ENCODE measurements at places on chromosomes 3 and 15.

DNA sequence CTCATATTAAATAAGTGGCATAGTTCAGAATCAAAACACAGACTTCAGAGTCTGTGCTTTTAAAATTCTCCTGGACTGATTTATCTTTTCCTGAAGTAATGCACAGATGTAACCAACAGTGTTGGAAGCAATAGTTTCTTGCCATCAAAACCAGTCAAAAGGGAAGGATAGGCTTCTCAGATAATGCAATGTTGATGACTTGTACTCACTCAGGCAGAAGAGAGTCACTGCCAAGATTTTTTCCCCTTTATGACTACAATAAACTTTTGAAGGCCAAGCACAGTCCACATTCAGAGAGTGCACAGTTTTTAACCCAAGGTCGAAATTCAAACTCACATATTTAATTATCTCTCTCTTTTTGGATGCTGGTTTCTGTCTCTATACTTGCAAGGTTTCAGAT is 305.0 kb upstream of the SGO1 start:
- no peak for DNase-seq

GRCh38 chr15:95603802-95604201 is 726.7 kb upstream of the NR2F2 start:
- no peak for DNase-seq

GRCh38 chr15:92937901-92938300 is 37.8 kb downstream of the CHD2 start:
- DNase-seq, result no peak

- DNase-seq, result no peak
Measured at GRCh38 chr3:158452334-158452733, 118.7 kb upstream of the MLF1 start.

DNA sequence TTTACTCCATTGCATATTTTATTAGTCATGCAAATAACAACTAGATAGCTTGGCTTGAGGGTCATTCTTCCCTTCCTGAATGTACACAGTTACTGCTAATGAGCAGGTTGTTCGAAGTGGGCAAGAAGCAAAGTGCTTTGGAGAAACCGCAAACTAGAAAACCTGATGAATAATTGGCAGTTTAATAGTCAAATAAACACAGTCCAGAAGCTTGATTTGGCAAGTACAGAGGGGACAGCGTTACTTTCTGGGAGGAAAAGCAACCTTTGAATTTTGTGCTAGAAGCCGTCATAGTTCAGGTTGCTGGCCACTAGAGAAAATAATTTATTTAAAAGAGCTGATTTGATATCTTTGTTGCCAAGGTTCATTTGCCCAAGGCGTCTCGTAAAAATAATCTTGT is 94.9 kb downstream of the MFSD1 start:
- no peak for DNase-seq

GRCh38 chr3:133412183-133413132 is 12.6 kb downstream of the BFSP2 start:
- no peak for DNase-seq

GRCh38 chr3:143475981-143476380 is 356.4 kb downstream of the CHST2 start:
- no peak for DNase-seq

GRCh38 chr15:40872791-40873693 is 992 bp downstream of the RHOV start:
- DNase-seq, result no peak

DNA sequence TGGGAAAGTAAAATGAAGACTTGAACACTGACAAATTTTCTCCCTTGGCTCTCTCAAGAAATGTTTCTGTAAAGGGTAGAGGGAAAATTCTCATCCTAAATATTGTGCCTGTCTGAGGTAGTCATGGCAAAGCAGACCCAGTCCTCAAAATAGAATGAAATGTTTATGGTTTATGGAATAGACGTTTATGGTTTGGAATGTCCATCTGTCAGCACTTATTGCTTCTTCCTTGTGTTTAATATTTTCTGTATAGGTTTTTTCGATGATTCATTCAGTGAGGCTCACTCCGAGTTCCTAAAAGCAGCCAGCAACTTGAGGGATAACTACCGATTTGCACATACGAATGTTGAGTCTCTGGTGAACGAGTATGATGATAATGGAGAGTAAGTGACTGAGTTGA is 13.9 kb downstream of the ELL3 start:
- DNase-seq, result no peak

- no peak for DNase-seq
Measured at GRCh38 chr15:55909036-55909811, 84.2 kb downstream of the NEDD4 start.

Measured in CD4-positive, alpha-beta T cell treated with Interleukin-6 for 4 hours (primary cell).